Activated CD8-positive, alpha-beta memory T cell treated with anti-CD3 and anti-CD28 coated beads for 1 hour (primary cell): ENCODE measurements at places on chromosomes 12 and 14.

GRCh38 chr14:53054457-53054856 lies 98.7 kb downstream of the DDHD1 start:
- DNase-seq, result no peak

- no peak for DNase-seq
Measured at GRCh38 chr12:123532808-123533649, 490 bp downstream of the RILPL1 start.

DNA sequence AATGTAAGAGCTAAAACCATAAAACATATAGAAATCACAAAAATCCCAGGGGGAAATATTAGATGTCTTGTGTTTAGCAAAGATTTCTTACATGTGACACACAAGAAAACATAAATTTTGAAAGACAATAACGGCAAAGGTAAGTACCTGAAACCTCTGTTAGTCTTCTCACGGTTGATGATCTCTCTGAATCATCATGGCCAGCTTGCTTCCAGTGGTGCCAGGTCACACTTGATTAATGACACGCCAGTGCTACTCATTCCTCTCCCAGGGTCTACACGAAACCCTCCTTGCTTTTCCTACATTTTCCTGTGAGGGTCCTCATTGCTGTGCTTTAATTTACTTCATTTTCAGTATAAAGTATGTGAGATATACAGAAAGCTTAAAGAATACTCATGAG lies 114.4 kb upstream of the PARP11 start:
- no peak for DNase-seq

- DNase-seq, result peak; percentile 5
Measured at GRCh38 chr12:49706351-49707127, 666 bp downstream of the FMNL3 start.

DNA sequence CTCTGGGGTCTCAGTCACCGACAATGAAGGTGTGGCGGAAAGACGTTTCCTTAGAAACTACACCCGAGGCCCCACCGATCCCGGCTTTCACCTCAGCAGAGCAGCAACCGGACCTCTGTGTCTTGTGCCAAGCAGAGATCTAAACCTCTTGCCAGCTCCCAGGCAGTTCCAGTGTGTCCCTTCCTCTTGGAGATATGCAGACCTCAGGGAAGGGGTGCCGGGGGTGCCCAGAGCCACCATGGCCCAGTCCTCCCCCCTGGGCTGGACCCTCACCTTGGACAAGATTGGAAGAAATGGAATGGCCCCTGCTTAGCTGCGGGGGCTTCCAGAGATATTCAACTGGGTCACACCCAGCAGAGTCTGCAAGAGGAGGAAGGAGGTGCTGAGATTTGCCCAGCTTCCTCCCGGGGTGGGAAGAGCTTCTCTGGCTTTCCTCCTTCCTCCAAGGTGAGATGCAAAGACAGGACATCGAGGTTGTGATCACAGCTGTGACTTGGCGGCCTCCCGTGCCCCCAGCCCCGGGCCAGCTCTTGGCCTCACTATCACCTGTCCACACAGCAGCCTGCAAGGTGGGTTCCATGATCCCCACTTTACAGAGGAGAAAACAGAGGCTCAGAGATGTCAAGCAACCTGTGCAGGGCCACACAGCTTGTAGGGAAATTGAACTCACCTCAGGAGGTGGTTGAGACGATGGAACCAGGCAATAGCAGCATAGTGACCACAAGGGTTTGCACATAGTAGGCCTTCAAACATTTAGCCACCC lies 281.7 kb upstream of the RTL1 start:
- DNase-seq, result no peak

DNA sequence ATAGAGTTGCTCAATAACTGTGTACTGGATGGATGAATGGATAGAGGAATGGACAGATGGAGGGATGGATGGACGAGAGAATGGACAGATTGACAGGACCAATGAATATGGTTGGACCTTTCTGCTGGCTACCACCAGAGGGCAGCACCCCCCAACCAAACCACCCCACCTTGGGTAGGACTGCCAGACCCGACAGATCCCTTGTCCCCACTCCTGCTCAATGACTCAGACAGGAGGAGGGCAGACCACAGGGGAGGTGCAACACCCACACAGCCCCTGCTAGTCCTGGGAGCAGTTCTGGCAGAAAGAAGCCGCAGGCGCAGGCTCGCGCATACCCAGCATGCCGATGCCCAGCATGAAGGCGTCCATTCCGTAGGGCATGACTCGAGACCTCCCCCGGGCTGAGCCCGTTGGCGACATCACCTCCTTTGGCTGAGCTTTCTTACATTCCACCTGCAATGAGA lies 12.4 kb downstream of the MSI1 start:
- peak; percentile 61 for DNase-seq

GRCh38 chr12:27711967-27712366 lies 1.3 kb downstream of the MRPS35 start:
- DNase-seq, result no peak

- DNase-seq, result no peak
Measured at GRCh38 chr12:131671871-131672270, 39.0 kb upstream of the SFSWAP start.

DNA sequence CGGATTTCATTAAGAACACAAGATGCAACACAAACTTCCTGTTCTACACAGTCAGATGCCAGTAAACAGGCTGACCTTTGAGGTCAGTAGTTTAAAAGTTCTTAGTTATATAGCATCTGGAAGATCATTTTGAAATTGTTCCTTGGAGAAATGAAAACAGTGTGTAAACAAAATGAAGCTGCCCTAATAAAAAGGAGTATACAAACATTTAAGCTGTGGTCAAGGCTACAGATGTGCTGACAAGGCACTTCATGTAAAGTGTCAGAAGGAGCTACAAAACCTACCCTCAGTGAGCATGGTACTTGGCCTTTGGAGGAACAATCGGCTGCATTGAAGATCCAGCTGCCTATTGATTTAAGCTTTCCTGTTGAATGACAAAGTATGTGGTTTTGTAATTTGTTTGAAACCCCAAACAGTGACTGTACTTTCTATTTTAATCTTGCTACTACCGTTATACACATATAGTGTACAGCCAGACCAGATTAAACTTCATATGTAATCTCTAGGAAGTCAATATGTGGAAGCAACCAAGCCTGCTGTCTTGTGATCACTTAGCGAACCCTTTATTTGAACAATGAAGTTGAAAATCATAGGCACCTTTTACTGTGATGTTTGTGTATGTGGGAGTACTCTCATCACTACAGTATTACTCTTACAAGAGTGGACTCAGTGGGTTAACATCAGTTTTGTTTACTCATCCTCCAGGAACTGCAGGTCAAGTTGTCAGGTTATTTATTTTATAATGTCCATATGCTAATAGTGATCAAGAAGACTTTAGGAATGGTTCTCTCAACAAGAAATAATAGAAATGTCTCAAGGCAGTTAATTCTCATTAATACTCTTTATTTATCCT lies 13.5 kb downstream of the PTGER2 start:
- no peak for DNase-seq

DNA sequence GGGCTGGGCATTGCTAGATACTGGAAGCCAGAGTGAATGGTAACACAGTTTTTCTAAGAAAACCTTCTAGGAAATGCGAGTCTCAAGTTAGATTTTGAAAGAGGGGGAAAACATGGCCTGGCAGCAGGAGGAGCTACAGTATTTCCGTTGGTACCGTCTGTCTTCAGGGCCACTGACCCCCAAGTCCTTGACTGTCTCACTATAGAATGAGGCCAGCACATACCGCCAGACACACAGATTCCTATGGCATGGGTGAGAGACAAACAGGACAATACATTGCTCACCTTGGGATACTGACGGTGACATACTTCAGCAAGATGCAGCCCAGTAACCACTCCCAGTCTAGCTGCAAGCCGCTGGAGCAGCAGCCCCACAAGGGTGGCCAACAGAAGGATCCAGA lies 21.7 kb downstream of the SLC11A2 start:
- no peak for DNase-seq

DNA sequence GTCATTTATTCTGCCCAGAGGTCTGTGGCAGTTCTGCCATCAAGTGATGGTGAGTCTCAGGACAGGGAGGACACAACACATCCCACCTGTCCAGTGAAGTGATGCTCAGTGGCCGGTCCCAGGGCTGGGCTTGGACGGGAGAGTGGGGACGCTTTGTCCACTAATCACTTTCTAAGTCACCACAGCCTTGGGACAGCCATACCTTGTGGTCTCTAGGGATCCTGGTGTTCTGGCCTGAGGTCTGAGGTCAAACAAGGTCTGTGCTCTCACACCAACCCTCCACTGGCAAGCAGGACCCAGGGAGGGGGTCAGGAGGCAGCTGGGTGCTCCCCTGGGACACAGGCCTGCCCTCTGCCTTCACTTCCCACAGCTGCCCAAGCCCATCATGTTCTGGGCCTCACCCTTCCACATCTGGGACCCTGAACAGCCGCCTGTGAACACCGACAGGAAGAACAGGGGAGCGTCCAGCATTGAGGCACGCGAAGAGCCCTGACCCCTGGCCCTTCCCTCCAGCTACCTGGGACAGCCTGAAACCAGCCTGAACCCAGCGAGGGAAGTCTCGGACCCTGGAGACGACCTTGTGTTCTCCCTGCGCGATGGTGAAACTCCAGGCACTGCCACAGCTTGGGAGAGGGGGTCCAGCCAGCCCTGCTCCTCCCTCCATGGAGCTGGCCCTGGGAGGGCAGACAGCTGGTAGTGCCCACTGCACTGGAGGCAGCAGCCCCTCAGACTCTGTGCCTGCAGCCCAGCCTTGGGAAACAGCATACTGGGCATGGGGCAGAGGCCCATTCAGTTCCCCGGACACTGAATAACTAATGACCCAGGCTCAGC lies 19.7 kb upstream of the GPR132 start:
- no peak for DNase-seq

- no peak for DNase-seq
Measured at GRCh38 chr12:33994857-33995808, 27.2 kb upstream of the ALG10 start.

DNA sequence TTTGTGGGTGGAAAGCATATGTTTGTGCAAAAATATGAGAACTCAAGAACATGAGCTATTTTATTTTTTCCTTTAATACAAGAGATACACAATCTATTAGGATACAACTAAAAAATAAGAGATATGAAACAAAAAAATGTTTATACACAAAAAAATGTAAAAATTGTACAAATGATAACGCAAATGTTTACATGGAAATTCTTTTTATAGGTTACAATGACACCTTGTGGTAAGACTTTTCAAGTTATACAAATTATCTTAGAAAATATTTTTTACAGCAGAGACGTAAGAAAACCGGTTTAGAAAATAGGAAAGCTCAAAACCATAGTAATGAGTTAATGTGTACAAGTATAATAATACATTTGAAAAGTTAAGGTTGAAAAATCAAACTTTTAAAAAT lies 25.5 kb downstream of the CEP83 start:
- no peak for DNase-seq

DNA sequence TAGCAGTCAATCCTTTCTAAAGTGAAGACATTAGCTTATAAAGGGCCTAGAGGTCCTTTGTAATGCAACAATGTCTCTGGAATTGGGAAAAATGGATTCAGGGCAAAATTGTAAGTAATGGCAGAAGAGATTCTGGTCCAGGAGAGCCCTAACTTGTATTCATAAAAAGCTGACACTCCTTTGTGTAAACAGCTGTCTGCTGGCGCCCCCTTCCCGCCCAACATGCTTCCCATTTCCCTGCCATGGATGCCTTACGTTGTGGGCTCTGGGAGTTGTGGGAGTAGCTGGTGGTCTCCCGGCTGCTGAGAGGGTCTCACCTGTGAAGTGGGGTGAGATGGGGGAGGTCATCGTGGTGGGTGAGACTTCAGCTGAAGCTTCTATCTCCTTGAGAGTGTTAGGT lies 2.3 kb downstream of the ACRBP start:
- DNase-seq, result no peak

- no peak for DNase-seq
Measured at GRCh38 chr12:112007945-112008344, 5.0 kb downstream of the TMEM116 start.

- no peak for DNase-seq
Measured at GRCh38 chr14:94685166-94685581, 73.0 kb downstream of the SERPINA3 start.

DNA sequence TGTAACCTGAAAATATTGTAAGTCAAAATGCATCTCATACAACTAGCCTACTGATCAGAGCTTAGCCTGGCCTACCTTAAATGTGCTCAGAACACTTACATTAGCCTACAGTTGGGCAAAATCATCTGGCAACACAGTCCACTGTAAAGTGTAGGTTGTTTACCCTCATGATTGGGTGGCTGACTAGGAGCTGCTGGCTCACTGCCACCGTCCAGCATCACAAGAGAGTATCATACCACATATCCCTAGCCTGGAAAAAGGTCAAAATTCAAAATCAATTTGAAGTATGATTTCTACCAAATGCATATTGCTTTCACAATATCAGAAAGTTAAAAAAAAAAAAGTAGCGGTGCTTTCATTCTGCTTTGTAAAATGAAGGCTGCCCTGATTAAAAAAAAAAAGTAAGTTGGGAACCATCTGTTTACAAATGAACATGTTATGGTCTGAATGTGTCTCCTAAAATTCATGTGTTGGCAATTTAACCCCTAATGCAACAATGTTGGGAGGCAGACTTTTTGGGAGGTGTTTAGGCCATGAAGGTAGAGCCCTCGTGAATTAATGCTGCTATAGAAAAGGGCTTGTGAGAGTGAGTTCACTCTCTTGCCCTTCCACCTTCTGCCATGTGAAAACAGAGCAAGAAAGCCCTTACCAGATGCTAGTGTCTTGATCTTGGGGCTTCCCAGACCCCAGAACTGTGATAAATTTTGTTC lies 211.8 kb downstream of the PPM1H start:
- no peak for DNase-seq

DNA sequence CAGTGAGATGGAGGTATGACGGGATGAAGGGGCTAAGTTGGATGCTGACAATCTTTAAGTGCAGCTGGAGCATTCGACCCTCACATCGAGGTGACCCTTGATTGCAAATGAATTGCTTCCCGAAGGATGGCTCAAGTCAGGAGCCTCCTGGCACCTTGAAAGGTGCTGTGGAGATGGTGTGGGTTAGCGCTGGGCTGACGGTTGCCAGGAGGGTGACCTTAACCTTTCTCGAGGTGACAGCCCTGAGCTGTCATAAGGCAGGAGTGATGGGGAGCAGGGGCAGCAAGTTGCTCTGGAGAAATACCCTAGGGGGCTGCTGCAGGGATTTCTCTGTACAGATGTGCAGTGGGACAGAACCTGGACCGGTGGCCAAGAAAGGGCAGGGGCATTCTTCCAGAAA lies 122.8 kb downstream of the CRACR2A start:
- no peak for DNase-seq

- no peak for DNase-seq
Measured at GRCh38 chr12:42163913-42164312, 19.2 kb upstream of the GXYLT1 start.

- DNase-seq, result no peak
Measured at GRCh38 chr12:4084573-4084972, 189.0 kb upstream of the CCND2 start.
